ENCODE measurements at places on chromosomes 7 and 10.

- DNase-seq, result no peak
Observed at GRCh38 chr7:4282434-4283223, 399.5 kb upstream of the FOXK1 start.

DNA sequence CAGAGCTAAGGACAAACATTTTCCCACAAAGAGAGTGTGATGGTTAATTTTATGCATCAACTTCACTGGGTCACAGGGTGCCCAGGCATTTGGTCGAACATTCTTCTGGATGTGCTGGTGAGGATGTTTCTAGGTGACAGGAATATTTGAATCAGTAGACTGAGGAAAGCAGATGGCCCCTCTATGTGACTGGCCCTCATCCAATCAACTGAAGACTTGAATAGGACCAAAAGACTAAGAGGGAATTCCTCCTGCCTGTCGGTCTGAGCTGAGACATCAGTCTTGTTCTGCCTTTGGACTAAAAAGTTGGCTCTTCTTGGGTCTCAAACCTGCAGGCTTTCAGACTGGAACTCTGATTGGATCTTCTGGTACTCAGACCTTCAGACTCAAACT, 44.4 kb downstream of the AFAP1L2 start:
- no peak for DNase-seq

GRCh38 chr7:96100737-96101136, 221.2 kb downstream of the SLC25A13 start:
- no peak for DNase-seq

- DNase-seq, result no peak
Observed at GRCh38 chr7:620885-621284, 101.2 kb upstream of the PDGFA start.

GRCh38 chr7:142481548-142481947, 223.7 kb upstream of the PRSS58 start:
- no peak for DNase-seq

DNA sequence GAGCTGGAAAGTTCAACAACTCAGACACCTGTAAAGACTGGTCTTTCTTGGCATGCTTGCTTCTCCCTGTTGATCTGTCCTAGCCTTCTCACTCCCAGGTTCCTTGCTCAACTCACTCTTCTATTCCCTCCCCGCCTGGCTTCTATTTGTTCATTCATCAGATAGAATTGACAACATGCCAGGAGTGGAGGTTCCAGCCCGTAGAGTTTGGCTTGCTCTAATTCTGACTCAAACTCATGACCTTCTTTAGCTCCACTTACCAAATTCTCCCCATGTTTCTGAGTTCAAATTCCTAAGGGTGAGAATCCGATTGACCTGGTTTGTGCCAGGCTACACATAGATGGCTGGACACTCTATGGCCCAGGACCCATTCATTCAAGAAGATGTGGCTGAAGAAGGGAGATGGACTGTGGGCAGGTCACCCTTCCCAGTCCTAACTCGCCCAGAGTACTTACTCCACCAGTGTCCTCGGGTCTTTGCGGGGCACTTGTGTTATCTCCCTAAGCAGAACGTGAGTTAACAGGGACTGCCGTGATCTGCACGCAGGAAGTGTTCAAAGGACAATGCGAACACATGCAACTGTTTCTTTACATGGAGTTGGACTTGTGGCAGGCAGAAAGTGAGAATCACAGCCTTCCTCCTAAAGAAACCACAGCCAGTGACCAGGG, 4.0 kb upstream of the TMEM236 start:
- DNase-seq, result no peak

GRCh38 chr10:69428165-69428564, 11.4 kb upstream of the TACR2 start:
- DNase-seq, result no peak

DNA sequence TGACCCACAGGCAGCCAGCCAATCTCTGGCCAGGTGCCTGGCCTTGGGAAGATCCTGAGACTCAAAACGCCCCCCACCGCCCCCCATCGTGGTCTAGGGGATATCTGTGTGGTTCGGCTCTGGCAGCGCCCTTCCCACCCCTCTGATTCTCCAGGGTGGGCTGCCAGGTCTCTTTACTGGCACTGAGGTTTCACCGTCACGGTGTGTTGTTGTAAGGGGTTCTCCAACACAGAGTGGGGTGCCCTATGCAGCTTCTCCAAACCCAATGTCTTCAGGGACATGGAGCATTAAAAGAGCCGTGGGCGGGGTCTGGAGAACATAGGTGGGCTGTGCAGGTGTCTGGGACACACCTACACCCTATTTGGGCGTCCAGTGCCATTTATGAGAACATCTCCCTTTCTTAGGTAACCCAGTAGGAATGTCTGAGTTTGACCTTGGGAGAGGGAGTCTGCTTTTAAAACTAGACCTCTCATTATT, 1.5 kb downstream of the MAFK start:
- no peak for DNase-seq
